Amniotic epithelial cell (primary cell): ENCODE measurements at places on chromosomes 7 and 10.

GRCh38 chr10:93445097-93445960 is 36.8 kb downstream of the MYOF start:
- peak; percentile 98 for DNase-seq

DNA sequence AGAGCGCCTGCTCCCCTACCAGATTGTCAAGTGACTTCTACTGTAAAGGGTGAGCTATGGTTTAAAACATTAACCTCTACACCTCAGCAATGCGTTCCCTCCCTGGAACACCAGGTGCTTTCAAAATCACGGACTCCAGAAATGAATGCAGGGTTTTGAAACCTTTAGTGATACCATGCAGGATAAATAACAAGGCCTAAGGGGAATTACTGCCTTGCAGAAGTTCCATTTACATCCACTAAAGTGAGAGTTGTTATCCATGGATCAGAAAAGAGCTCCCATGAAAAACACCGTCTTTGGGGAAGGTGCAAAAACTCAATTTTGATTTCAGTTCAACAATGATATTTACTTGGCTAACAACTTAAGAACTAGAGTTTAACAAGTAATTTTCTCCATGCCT is 4.0 kb downstream of the FZD8 start:
- DNase-seq = no peak

GRCh38 chr10:23528419-23528818 is 89.5 kb downstream of the OTUD1 start:
- no peak for DNase-seq

DNA sequence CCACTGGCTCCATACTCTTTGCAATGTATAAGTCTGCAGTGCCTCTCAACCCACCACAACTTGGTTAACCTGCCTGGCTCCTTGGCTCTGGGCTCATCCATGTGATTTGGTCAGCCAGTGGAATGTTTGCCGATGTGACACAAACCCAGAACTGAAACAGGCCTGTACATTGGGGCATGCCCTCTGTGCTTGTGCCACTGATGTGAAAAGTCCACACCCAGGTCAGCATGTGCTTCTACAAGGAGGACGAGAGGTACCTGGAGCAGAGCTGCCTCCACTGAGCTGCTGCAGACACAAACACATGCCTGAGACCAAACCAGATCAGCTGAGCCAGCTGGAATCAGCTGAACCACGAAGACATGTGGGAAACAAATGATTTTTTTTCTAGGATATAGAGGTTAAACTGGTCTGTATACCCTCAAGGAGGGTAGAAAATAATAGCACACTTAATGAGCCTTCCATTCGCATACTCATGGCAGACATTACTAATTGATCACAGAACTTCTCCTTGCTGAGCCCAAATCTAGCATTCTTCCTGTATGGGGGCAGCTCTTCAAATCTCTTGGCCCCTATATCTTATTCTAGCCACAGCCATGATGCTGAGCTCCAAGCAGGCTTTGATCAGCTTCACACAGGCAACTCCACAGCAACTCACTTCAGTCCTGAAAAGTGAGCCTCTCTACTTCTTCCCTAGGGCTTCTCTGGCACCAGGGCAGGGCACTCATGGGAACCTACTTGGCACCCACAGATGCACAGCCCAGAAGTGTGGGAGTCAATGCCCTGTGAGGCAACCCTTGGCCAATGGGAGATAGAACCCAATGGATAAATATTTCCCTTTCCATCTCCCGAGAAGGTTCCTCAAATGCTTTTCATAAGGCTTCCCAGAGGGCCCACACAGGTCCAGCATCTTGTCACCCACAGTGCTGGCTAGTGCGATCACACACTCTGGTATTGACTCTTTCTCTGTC is 18.6 kb downstream of the PYROXD2 start:
- no peak for DNase-seq

- DNase-seq = no peak
Measured at GRCh38 chr10:70573599-70574506, 28.7 kb downstream of the PRF1 start.

- no peak for DNase-seq
Measured at GRCh38 chr10:120987359-120987758, 136.2 kb downstream of the WDR11 start.

DNA sequence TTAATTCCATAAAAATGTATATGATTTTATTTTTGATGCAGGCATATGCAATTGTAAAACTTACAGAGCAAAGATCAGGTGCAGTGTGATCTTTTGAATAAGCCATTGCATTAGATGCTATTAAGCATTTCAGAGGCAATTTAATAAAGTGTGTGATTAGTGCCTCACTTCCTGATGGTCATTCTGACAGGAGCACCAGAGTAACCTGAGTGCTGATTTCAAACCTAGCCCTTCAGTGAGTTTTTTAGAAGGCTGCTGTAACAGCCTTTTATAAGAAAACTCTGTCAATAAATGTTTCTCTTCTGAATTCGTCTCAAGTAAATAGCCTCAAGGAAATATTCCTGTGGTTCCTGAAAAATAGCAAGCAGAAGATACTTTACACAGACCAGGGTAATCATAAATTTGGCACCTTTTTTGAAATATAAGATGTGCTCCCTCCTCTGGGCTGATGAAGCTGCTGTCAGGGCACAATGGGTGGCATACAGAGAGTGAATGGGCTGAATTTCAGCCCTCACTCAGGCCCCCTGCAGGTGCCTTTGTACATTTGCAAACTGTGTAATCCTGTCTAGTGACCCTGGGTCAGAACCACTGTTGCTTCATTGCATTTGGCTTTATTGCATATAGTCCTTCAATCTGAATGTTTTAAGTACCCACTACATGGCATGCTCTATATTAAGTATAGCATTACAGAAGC is 193.7 kb upstream of the CSTF2T start:
- DNase-seq = peak; percentile 26

DNA sequence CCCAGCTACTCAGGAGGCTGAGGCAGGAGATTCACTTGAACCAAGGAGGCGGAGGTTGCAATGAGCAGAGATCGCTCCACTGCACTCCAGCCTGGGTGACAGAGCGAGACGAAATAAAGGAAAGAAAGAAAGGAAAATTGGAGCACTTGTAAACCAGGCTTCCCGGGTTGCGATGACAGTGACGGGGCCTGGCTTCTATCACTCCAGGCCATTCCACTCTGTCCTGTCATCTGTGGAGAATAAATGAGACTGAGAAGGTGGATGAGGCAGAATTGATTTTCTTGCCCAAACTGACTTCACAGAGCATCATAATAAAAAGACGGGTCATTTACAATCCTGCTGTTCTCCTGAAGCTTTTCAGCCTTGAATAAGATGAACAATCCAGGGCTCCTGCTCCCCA is 12.1 kb upstream of the KPNA7 start:
- no peak for DNase-seq

- peak; percentile 83 for DNase-seq
Measured at GRCh38 chr7:75716992-75717626, 21.6 kb downstream of the HIP1 start.

DNA sequence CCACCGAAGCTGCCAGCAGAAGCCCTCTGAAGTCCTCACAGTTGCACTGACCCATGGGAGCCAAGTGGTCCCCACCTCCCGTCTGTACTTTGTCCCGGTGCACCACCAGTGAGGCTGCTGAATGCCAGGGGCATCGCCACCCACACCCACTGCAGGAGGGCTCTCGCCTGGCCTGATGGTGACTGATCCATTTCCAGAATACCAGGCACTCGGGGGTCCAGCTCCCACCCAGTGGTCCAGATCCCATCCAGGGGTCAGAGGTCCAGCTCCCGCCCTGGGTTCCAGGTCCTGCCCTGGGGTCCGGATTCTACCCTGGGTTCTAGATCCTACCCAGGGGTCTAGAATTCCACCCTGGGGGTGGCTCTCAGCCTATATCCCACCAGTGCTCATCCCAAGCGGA is 9.1 kb upstream of the JAKMIP3 start:
- no peak for DNase-seq

DNA sequence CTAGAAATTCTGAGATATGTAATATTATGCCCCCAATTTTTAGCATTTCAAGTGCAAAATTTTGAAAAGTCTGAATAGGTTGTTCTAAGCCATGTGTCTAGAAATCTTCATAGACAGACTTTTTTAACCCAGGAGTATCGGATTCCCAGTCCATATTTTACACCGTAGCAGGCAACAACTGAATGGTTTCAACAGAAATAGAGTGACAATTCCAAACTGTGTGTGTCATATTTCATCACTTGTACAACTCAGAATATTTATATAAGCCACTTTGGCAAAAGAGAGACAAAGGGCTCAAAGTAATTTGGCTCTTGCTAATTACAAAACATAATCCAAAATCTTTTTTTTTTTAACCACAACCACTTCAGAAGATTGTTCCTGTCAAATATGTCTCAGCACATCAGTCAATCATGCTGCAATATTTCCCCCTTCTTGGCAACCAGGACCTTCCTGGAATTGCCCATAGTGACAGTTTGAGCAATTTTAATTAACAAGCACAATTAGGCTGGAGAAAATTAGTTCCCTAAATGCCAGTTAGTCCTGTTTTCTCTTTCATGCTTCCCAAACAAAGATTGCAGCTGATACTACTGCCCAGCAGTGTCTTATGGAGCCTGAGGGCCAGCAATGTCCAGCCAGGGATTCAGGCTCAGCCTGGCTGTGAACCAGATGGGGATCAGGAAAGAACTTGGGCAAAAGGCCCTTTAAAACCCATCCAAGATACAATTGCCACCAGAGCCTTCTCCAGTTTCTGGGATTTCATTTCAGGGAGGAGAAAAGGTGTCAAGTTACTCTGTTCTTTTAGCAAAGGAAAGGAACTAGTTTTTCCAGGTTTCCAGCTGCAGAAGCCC is 533.3 kb upstream of the GHITM start:
- no peak for DNase-seq

DNA sequence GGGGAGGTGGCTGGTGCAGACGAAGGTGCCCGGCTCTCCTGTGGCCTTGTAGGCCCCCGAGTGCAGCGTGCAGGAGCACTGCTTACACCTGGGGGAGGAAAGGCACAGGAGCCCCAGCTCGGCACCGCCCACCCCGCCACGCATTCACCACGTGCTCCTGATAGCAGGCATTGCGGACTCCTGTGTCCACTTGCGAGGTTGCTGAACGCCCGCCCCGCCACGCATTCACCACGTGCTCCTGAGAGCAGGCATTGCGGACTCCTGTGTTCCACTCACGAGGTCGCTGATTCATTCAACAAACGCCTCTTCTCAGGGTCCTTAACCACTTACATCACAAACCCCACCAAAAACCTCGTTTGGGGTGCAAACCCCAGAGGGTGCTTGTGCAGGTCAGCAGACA is 13.9 kb downstream of the MICALL2 start:
- no peak for DNase-seq

DNA sequence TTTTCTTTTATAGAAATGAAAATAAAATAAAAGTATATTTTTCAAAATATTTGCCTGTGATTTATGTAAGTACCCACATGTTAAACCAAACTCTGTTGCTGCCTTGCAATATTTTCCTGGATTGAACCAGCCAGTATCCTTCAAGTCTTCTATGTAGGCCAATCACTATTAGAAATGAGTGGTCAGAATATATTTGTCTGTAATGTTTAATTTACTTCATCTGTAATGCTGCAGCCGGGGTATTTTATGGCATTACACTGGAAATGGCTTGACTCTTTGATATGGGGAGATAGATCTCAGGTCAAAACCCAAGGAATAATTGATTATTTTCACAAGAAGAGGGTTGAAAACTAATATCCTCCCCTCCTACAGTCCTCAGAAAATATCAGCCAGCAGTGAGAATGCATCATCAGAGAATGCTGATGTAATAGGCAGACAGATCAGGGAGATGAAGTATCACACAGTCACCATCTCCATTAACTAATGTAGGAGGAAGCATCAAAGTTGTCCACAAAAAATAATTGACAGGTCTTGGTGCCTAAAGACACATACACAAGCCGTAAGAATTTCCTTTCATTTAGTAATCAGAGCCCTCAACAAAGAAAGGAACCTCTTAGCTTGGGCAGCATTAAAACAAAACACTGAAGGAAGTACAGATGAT is 82.5 kb downstream of the VWDE start:
- no peak for DNase-seq
